Activated gamma-delta T cell treated with Interleukin-2 at 50 U/mL for 16 hours (primary cell): ENCODE measurements at places on chromosomes 2 and 18.

DNA sequence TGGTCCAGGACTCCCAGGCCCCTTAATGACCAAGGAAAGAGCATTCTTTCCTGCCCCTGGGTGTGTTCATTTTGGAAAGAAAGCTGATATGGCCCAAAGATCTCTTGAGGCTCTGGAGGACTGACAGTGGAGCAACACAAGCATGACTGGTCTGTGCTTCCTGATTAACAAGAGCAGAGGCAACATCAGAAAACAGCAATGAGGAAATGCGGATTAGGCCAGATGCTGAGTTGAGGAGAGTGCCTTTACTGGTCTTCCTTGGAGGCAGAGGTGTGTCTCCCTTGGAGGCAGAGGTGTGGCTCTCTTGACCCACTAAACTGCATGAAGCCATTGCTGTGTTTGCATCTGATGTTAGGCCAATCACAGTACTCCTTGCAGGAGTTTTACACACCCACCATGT is 19.9 kb downstream of the IL36B start:
- DNase-seq: no peak

- no peak for DNase-seq
These were observed 729.7 kb upstream of the ID2 start for GRCh38 chr2:7952046-7952745.

GRCh38 chr2:147389218-147389617 is 455.6 kb upstream of the ACVR2A start:
- DNase-seq: no peak

- DNase-seq: no peak
These were observed 495.2 kb upstream of the MEIS1 start for GRCh38 chr2:65939687-65940086.

GRCh38 chr2:204533629-204534370 is 11.5 kb upstream of the PARD3B start:
- no peak for DNase-seq

- DNase-seq: no peak
These were observed 72.2 kb downstream of the MAP2 start for GRCh38 chr2:209495855-209496585.

- DNase-seq: no peak
These were observed 171.9 kb downstream of the HRH4 start for GRCh38 chr18:24632158-24632988.

DNA sequence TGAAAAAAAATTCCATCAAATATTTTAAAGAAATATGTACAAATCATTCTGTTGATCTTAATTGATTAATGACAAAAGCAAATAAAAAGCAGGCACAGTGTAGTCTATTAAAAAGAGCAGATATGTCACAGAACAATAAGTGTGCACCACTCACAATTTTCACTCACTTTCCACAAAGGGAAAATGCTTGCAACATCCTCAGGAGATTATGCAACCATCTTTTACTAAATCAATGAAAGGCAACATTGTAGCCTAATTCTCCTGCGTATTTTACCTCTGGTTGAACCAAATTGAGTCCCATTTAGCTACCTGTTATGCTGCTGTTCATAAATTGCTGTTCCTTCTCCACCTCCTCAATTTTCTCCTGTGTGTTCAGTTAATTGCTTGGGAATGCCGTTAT is 1346.8 kb upstream of the PIK3C3 start:
- no peak for DNase-seq

DNA sequence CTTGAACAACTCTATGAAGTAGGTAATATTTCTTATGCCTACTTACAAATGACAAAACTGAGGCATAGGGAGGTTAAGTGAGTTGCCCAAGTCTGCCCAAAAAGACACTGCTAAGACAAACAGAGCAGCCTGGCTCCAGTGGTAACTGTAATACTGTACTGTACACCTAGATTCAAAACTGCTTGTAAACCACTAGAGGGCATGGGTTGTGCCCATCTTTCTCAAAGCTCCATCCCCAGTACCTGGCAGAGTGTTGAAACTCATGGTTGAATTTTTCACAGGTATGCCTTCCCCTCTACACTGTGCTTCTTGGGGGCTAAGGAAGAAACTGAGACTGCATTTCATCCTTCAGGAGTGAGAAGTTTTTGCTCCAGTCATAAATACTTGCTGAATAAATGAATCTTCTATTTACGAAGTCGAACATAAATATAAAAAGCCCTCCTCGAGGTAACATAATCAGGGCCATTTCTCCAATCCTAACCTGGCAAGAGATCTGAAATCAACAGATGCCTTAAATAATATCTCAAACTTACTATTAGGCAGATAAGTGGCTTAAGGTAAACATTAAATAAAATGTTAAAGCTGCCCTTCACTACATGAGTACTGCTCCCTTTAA is 2.0 kb downstream of the PPP4R1 start:
- DNase-seq: peak; percentile 41

GRCh38 chr2:173021939-173022371 is 53.7 kb upstream of the MAP3K20 start:
- DNase-seq: no peak

GRCh38 chr18:51559902-51560287 is 362.4 kb upstream of the MEX3C start:
- no peak for DNase-seq

GRCh38 chr2:18247282-18248110 is 313.0 kb downstream of the RDH14 start:
- DNase-seq: no peak

DNA sequence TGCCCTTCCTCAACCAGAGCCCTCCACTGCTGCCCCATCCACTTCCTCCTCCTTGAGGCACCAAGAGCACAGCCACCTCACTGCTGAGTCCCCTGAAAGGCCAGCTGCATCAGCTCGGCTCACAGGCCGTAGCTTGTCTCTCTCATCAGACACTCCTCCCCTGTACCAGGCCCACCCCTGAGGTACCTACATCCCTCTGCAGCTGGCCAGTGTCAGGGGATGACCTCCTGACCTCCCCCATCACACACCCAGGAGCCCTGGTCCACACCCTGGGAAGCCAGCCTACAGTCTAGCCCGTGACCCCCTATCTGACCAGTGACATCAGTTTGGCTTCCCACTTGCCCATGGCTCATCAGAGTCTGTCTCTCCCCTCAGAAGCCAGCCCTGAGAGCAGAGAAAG is 205.6 kb downstream of the TNS1 start:
- no peak for DNase-seq

DNA sequence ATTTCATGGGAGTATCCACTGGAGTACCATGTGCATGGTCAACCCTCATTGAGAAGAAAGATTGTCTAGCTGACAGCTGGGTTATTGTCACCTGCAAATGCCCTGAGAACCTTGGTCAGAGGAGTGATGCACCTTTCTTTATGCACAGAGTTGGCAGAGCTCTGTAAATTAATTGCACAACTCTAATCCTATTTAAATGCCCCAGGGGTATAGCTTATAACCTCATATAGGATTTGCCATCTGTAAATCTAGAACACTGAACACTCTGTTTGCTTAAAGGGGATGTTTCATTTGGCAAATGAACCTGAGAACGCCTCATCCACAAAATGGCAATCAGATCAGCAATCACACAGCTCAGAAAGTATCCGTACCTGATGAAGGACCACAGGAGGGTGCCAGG is 71.8 kb upstream of the SP5 start:
- no peak for DNase-seq

GRCh38 chr2:164510895-164511294 is 110.4 kb downstream of the GRB14 start:
- DNase-seq: no peak

- no peak for DNase-seq
These were observed 260.8 kb downstream of the TGIF1 start for GRCh38 chr18:3710712-3711301.

GRCh38 chr2:33134791-33135560 is 188.2 kb downstream of the LTBP1 start:
- DNase-seq: no peak

DNA sequence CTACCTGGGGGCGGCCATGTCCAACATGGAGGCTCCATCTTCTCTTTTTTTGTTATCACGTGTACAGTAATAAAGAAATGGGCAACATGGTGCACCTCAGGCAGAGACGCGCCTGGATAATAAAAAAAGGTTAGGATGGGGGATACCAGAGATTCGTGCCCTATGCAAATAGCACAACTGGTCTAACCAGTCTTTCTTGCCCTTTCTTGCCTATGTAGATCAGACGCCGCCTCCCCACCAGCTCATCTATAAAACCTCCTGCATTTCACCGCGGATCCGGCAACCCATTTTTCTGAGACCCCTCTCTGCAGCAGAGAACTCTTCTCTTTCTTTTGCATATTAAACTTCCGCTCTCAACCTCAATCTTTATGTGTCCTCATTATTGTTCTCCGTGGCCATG is 68.7 kb downstream of the MYL12B start:
- DNase-seq: no peak

DNA sequence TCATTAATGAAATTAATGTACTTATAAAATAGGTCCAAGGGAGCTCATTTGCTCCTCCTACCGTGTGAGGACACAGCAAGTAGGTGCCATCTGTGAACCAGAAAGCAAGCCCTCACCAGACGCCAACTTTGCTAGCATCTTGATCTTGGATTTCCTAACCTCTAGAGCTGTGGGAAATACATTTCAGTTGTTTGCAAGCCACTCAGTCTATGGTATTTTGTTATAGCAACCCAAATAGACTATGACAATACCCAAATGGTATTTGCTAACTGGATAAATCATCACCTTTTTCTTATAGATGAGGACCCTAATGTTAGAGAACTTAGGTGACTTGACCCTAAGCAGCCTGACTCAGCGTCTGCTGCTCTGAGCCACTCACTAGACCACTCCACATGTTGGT is 379.6 kb downstream of the HRH4 start:
- no peak for DNase-seq

GRCh38 chr2:182444170-182444569 is 17.3 kb upstream of the PDE1A start:
- no peak for DNase-seq

DNA sequence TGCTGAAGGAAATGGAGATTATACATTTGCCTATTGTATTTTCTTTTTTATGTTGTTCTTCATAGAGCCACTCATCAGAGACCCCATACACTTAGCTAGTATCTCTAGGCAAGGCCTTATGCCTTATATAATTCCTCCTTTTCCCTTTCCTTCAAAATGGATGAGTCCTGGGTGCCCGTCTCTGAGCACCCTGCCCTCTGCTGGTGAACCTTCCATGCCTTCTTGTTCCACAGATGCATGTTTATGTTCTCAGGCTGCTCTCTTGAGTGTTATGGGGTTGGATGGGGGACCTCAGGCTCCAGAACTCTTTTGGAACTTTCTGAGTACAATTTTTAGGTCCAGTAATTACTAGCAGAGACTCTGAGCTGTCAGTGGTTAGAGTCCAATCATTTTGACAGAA is 368.6 kb upstream of the SPRED2 start:
- no peak for DNase-seq

DNA sequence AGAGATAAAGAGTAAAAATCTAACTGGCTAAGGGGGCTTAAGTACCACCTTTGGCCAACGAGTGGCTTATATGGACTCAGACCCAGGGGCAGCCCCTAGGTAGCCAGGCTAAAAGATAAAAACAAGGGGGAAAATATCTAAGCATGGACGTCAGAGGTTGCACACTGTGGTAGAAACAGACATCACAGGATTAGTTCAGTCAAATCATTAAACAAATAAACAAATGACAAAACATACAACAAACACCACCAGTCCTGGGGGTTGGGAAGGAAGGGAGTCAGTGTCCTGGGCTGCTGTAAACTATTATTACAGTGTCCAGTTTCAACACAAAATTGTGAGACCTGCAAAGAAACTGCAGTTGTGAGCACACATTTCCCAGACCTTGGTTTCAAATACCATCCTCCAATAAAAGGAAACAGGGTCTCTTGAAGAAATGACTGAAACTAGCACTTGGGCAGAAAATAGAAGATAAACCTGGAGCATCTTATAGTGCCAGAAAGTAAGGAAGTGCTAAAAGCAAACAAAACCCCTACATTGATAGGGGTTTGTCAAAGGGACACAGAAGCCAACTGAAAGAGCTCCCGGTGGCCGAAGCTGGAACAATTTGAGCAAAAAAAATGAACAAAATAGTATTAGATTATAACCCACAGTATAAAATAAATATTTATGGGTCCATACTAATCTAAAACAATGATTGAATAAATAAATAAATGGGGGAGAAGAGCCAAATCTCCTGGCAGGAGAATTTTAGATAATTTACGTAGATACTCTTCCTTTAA is 154.8 kb upstream of the KLF7 start:
- no peak for DNase-seq

DNA sequence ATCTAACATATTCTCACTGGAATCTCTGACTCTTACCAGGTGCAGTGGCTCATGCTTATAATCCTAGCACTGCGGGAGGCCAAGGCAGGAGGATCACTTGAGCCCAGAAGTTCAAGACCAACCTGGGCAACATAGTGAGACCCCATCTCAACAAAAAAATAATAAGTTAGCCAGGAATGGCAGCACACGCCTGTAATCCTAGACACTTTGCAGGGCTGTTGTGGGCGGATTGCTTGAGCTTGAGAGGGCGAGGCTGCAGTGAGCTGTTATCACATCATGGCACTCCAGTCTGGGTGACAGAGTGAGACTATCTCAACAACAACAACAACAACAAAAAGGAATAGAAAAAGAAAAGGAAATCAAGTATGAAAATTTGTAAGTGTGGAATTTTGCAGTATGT is 306.5 kb upstream of the CYP26B1 start:
- no peak for DNase-seq

- no peak for DNase-seq
These were observed 133.3 kb upstream of the NOL4 start for GRCh38 chr18:34357944-34358580.

- DNase-seq: no peak
These were observed 224.7 kb downstream of the CDH7 start for GRCh38 chr18:65975536-65975935.

GRCh38 chr2:232333361-232334135 is 45.0 kb upstream of the ALPP start:
- DNase-seq: no peak

DNA sequence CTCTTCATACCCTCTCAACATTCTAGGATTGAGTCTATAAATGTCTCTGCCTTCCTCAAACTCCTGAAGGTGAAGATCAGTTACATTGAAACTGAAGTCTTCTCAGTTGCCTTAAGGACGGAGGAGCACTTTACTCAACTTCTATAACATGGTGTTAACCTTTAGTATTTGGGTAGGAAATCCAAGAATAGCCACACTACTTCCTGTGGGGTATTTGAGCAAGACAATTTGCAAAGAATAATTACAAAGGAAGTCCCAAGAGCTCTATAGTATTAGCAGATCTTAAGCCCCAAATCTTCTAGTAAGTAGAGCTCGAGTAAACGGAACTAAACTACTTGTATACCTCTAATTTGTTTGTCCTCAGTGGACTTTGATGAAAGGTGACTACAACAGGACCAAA is 80.9 kb downstream of the SP100 start:
- DNase-seq: no peak

GRCh38 chr18:56637176-56637575 is 1.2 kb downstream of the TXNL1 start:
- no peak for DNase-seq

GRCh38 chr18:62521593-62521992 is 1.2 kb upstream of the ZCCHC2 start:
- DNase-seq: no peak

- no peak for DNase-seq
These were observed 15.7 kb downstream of the CTDP1 start for GRCh38 chr18:79695269-79695668.
